Motor neuron (in vitro differentiated cells): ENCODE measurements at places on chromosomes 3 and 15. TPM values are rescaled to one million over a fixed set of nuclear protein-coding genes. Genes with fewer than 3 reads are reported as not detected.

TM4SF18 gene
- 0.39 and 0.66 TPM in 2 replicates for total RNA-seq

POLQ gene
- 9.0 and 9.3 TPM in 2 replicates for total RNA-seq

TM4SF4 gene
- 0.64 TPM in 1 of 2 replicates, not detected in the other for total RNA-seq

ARL14 gene
- total RNA-seq: not detected in 2 replicates

MOBP gene
- total RNA-seq: not detected in 2 replicates

BUB1B gene
- 32.3 and 39.0 TPM in 2 replicates for total RNA-seq

ROPN1B gene
- 0.49 and 1.9 TPM in 2 replicates for total RNA-seq
